ENCODE measurements at places on chromosomes 12 and 14.

DNA sequence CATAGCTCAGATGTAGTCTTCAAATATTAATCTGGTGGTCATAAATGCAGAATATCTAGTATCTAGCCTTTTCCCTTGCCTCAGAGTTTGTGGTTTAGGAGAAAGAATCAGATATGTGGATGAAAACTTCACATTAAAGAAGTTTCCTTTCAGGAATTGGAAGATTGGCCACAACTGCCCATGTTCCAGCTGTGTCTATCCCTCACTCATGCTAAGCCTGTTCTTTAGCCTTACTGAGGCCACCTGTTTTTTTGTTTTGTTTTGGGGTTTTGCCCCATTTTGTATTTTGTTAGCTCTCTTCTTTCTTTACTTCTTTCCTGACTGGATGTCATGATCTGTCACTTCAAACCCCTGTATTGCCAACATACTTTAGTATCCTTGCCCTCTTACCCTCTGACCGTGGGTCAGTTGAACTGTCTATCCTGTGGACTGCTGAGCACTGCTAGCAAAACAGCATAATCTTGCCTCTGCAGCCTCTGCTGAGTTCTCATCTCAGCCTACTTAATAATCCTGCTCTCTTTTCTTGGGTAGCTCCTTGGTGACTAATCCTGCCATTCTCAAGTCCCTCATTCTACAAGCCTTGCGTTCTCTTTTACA is 22.0 kb upstream of the CCT2 start:
- DNase-seq: no peak

- no peak for DNase-seq
Observed at GRCh38 chr12:31853520-31853919, 105.7 kb upstream of the RESF1 start.

DNA sequence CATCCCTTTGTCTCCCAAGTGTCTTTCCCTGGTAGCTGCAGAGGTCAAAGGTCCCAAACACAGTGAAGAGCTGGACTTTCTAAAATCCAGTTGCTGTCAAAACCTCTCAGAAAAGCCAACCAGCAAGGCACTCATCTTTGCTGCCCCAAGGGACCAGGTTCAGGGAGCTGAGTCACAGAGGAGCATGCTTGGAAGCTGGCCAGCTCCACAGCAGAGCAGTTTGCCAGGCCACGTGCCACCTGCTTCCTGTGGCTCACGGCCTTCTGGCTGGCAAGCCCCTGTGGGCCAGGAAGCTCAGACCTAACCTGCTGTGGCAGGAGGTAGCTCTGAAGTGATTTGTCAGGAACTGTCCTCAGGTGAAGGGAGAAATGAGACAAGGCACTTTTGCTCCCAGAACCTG is 3.6 kb downstream of the ISCU start:
- DNase-seq: peak; percentile 94

DNA sequence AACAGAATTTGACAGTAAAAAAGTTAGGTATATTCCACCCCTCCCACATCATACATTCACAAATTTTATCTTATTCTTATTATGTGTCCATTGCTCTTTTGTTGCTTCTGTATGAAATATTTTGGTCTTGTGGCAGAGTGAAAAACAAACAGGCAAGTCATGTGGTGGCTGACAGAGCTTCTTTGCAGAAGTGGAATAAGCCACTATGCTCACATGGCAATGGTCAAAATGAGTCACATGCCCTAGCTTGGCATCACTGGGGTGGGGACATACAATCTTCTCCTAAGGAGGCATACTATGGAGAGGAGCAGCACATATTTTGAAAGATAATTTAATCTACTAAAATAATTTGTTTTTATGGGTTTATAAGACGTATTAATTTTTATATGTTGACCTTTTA is 27.7 kb upstream of the CMA1 start:
- DNase-seq: no peak

- DNase-seq: peak; percentile 75
Observed at GRCh38 chr12:114263056-114263805, 142.7 kb downstream of the TBX5 start.

DNA sequence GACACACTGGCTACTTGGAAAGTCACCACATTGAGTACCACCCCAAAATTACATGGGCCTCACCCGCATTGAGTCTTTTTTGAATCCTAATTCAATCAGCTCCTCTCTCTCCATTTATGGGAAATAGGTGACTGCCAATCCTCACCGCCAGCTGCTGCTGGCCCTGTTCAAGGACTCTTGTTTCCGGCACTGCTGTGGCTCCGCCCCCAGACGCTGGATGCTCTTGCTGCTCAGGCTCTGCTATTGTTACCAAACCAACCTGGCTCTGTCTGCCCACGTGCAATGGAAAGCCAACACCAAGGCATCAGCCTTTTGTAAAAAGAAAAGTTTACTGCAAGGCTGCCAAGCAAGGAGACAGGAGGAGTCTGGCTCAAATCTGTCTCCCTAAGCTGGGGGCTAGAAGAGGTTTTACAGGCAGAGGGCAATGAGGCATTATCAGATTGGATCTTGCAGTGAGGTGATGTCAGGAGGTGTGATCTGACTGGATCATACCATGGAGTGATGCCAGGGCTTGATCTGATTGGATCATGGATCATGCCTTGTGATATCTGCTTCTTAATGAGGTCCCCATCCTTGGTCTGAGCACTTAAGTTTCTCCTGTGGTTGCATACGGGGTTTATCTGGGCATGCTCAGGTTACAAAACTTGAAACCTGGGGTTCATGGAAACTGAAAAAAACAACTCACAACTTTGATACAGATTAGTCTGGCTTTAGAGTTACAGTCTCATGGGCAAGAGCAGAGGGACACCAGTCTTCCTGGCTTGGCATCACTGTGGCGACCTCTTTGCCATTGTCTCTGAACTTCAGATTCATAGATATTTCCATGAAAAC is 117.1 kb upstream of the SLC35F4 start:
- DNase-seq: no peak

GRCh38 chr14:57998766-57999165 is 132.9 kb upstream of the SLC35F4 start:
- DNase-seq: no peak

- no peak for DNase-seq
Observed at GRCh38 chr14:102918438-102918837, 4.0 kb upstream of the AMN start.

DNA sequence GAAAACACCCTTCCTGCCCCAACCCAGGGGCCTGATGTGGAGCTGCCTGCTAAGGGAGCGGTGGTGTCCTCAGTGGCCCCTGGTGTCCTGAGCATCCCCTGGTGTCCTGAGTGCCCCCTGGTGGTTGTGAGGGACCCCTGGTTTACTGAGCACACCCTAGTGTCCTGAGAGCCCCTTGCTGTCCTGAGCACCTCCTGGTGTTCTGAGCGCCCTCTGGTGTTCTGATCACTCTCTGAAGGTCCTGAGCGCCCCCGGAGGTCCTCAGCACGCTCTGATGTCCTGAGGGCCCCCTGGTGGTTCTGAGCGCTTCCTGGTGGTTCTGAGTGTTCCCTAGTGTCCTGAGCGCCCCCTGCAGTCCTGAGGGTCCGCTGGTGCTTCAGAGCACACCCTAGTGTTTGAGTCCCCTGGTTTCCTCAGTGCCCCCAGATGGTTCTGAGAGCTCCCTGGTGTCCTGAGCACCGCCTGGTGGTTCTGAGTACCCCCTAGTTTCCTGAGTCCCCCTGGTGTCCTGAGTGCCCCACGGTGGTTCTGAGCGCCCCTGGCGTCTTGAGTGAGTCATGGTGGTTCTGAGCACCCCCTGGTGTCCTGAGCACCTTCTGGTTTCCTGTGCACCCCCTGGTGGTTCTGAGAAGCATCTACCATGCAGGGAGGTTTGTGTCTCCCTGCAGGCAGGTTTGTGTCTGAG is 1004.2 kb downstream of the TMEM121 start:
- DNase-seq: no peak

GRCh38 chr12:127414636-127415035 is 852.3 kb upstream of the TMEM132C start:
- no peak for DNase-seq

GRCh38 chr12:99810718-99811593 is 163.4 kb downstream of the GARIN6 start:
- DNase-seq: peak; percentile 55

GRCh38 chr12:114916541-114916940 is 232.6 kb upstream of the TBX3 start:
- DNase-seq: peak; percentile 78

DNA sequence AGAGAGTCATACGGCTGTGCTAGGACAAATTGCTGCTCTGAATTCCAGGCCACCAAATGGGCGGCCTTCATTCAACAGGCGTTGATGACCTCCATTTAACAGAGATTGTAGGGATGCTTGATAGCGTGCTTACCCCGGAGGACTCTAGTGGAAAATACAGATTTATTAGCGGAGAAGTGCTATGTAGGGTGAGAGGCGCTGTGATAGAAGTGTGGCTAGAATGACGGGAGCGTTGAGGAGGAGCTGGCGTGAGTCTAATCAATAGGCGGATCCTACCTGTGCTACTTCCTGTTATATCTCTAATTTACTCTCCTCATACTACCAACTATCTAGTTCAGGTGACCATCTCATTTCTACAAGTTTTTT is 668 bp downstream of the MRPS35 start:
- no peak for DNase-seq

- DNase-seq: no peak
Observed at GRCh38 chr12:86950444-86950843, 694.3 kb upstream of the MGAT4C start.

Data from GM23248 (cell line).